Stimulated activated CD4-positive, alpha-beta T cell treated with anti-CD3 and anti-CD28 coated beads, TNF-alpha, amount 100 ng/mL, for 4 hours (primary cell): ENCODE measurements at places on chromosomes 11 and 22.
A peak's percentile ranks its signal among the peaks of the same experiment; 100 is the strongest.

GRCh38 chr11:100874203-100874602 is 187.1 kb downstream of the ARHGAP42 start:
- DNase-seq: no peak

- DNase-seq: no peak
Observed at GRCh38 chr11:75872887-75873416, 57.9 kb downstream of the UVRAG start.

GRCh38 chr11:113188371-113188834 is 126.0 kb upstream of the TTC12 start:
- DNase-seq: no peak

- no peak for DNase-seq
Observed at GRCh38 chr11:73281201-73281741, 9.1 kb downstream of the P2RY6 start.

DNA sequence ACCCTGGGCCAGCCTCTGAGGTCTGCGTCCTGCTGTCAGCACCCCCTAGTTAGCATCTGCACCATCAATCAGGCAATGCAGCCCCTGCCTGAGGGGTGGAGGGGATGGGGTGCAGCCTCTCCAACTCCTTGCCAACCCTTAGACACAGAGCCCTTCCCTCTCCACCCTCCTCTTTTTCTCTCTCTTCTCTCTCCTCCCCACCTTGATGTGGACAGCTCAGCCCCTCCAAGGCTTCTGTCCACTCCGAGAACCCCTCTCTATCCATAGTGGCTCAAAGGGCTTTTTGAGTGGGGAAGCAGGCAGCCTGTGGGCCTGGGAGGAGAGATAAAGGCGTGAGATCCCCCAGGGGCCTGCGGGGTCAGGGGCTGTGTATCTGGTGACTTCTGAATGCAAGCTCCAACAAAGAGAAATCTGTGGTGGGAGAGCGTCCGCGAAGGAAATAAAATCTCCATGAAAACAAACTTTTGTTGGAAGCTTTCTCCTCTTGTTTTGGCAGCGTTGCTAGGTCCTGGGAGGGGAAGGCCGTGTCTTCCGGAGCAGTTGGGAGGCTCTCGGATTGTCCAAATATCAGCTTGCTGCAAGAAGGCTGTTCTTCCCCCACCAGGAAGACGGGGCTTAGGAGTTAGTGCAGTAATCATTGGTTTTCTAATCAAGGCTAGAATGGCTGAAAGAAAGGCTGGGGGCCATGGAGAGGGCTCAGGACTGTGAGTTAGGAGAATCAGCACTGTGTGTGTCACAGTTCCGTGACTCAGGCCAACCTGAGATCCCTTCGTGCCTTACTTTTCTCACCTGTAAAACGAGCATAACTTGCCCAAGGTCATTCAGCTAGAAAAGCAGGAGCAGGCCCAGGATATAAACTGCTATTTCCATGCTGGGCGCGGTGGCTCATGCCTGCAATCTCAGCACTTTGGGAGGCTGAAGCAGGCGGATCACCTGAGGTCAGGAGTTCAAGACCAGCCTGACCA is 50.3 kb downstream of the PKNOX2 start:
- DNase-seq: no peak

DNA sequence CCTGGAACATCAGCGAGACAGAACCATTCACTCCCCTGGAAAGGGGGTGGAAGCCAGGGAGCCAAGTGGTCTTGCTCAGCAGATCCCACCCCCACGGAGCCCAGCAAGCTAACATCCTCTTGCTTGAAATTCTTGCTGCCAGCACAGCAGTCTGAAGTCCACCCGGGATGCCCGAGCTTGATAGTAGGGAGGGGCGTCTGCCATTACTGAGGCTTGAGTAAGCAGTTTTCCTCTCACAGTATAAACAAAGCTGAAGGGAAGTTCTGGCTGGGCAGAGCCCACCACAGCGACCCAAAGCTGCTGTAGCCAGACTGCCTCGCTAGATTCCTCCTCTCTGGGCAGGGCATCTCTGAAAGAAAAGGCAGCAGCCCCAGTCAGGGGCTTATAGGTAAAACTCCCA is 764.8 kb upstream of the LUZP2 start:
- no peak for DNase-seq

DNA sequence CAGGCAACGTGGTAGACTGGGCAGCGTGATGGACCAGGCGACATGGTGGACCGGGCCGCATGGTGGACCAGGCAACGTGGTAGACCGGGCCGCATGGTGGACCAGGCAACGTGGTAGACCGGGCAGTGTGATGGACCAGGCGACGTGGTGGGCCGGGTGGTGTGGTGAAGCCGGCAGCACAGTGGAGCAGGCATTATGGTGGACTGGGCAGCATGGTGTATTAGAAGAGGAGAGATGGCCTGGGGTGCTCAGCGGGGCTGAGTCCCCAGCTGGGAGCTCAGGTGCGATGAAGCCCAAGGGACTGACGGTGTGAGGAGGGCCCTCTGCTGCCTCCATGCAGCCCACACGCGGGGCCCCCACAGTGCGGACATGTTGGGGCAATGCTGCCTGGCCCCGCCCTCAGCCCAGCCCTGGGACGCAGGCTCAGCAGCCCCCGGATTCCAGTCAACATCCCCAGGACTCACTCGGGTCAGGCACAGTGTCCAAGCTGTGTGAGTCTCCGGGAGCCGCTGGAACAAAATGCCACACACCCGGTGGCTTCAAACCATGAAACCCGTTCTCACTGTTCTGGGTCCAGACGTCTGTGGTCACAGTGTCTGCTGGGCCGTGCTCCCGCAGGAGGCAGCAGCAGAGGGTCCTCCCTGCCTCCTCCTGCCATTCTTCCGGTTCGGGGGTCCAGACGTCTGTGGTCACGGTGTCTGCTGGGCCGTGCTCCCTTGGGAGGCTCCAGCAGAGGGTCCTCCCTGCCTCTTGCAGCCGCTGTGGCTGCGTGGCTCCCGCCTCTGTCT is 1084.9 kb downstream of the BRD1 start:
- DNase-seq: no peak

GRCh38 chr11:40291329-40291728 is 1168.1 kb downstream of the LRRC4C start:
- no peak for DNase-seq

DNA sequence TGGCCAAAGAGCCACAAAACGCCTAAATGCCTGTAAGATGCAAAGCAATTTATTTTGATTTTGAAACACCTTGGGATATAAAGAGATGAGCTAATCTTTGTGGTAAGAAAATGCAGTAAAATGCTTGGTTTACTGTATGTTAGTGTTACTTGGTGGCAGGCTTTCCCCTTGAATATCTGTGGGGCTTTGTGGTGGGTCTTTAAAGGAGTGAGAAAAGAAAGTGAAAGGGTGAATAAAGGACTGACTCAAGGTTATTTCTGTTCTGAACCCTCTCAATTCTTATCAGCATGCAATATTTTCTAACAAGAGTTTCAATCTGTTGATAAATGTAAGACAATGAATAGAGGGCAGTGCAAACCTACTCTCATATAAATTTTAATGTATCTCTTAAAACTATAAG is 1555.9 kb upstream of the RAG2 start:
- no peak for DNase-seq

GRCh38 chr22:28955817-28956216 is 72.4 kb downstream of the ZNRF3 start:
- DNase-seq: peak; percentile 26

- DNase-seq: no peak
Observed at GRCh38 chr11:26062660-26063059, 269.3 kb upstream of the ANO3 start.

DNA sequence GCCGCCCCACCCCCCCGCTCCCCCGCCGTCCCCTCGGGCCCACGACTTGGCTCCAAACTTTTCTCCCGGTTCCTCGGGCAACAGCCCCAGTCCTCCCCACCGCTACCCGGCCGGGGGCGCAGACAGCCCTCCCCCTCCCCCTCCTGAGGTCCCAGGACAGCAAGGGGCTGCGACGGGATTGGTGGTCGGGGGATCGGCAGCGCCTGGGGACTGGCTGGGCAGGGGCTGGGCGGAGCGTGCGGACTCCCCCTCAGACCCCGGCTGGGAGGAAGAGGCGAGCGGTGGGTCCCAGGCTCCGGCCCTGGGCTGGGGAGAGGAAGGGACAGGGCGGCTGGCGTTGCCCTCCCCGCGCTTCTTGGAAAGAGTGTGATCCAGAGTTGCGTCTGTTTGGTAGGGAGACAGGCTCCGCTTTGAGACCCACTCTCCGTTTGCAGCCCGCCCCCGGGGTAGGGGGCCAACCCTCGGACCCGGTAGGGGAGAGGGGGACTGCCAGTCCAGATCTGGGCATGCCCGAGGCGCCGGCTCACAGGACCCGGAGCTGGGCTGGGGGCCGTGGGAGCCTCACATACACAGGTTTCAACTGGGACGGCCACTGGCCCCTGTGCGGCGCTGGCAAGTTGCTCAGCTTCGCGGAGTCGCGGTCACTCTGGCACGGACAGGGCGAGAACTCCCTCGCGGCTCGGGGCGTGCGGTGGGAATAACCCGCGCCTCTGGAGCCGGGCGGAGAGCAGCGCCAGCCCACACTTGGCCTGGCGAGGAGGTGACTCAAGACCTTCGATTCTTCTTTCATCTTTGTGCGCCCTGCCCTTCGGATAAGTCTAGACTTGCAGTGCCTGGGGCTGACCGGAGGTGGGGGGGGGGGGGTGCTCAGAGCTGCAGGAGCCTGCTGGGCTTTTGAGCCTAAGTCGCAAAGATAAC is 999 bp downstream of the TSKU start:
- DNase-seq: no peak

DNA sequence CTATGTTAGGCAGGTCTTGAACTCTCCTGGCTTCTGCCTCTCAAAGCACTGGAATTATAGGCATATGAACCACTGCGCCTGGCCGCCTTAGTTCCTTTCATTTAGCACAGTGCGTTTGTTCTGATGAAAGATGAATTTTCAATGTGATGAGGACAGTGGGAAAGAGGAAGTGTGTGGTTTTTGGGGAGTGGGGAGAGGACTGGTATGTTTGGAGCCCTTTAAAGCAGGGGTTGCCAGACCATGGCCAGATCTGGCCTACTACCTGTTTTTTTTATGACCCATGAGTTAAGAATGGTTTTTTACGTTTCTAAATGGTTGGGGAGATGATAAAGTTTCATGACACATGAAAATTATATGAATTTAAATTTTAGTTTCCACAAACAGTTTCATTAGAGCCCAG is 12.5 kb downstream of the ATXN10 start:
- DNase-seq: no peak

DNA sequence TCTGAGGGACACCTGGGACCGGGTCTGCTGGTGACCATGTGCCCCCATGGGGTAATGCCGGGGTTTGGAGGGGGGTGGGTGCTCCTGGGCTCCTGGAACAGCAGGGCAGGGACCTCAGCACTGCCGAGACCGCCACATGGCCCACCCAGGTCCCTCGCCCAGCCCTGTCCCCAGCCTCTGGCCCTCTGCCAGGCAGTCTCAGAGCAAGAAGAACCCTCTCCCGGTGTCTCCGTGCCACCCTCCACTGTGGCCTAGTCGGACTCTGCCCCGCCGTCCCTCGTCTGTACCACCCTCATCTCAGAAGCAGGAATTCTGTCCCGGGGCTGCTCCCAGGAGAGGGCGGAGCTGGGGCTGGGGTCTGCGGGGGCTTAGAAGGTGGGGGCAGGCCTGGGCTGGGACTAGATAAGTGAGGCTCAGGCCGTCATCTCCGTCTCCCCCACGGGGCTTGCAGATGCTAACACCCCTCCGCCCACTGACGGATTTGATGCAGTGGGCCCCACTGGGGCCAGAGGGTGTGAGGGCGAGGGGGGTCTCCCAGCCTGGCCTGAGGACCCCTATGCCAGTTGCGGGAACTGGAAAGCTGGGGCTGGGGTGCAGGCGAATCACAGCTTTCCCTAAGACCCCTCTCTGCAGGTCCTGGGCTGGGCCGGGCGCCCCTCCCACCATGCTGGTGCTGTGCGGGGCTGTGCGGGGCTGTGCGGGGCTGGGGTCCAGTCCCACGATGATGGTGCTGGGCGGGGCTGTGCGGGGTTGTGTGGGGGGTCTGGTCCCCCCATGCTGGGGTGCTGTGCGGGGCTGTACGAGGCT is 1.1 kb downstream of the MUC5AC start:
- no peak for DNase-seq

- DNase-seq: no peak
Observed at GRCh38 chr11:76629116-76629852, 41.3 kb downstream of the LRRC32 start.

DNA sequence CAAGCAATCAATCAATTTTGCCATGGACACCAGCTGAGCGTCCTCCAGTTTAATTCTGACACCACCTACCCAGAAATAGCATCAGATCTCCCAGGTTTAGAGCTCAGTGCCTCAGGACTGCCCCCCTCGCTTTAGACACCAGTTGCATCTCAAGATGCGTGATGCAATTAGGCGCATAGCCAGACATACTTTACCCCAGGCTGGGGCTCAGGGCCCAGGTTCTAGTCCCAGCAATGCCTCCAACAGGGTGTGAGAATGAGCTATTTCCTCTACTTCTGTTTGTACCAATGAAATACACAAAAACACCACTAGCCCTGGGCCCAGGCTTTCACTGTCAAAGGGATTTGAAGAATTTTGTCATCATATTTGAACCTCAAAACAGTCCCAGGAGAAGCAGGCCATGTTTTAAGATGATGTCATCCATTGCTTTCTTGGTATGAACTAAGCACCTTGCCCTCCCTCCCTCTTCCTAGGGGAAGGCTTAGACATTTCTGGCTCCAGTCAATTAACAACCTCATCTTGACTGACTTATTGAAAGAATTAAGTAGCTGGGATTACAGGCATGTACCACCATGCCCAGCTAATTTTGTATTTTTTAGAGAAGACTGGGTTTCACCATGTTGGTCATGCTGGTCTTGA is 61.5 kb upstream of the INCENP start:
- no peak for DNase-seq

DNA sequence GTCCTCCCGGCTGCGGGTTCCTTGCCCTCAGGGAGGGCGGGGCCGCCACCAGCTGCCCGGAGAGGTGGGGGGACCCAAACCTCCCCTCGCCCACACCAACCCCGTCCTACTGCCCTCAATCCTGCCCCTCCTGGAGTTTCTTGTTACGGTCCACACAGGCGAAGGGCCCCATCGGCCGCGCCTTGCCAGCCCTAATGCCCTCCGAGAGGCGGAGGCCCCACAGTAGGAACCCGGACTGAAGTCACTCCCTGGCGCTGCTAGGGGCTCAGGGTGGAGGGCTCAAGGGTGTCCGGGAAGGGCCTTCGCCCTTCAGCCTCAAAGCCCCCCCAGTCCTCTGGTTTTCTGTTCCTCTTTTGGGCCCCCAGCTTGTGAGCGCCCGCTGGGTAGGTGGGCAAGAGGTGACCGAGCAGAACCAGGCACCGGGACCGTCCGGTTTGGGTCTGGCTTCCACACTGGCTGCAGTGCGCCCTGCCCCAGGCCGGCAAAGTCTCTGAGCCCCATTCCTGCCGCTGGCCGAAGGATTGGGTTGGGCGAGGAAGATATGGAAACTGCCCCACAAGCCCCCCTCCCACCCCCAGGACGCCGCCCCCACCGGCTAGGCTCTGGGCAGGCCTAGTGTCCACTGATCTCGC is 24.5 kb downstream of the DUSP8 start:
- DNase-seq: no peak

- no peak for DNase-seq
Observed at GRCh38 chr11:64558869-64559268, 32.2 kb upstream of the SLC22A12 start.

GRCh38 chr11:116330439-116331185 is 442.2 kb downstream of the BUD13 start:
- DNase-seq: no peak

DNA sequence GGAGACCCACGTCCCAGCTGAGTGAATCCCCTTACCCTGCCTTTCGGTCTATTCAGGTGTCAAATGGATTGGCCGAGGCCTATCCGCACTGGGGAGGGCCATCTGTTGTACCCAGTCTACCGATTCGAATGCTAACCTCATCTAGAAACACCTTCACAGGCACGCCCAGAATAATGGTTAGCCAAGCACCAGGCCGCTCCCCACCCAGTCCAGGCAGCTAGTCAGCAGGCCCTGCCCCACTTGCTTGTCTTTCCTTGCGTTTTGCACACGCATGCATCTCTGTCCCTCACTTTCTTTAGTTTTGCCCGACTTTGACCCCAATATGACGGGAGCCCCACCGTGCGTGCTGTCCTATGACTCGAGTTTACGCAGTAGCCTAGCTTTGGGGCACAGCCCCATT is 31.7 kb downstream of the PARVB start:
- DNase-seq: no peak
